ENCODE measurements at places on chromosomes 2 and 18.

- H3K36me3 ChIP-seq: no peaks in the 10 kb centered on the region
- DNase-seq: no peak
- no peaks in the 10 kb centered on the region for H3K27me3 ChIP-seq
- H3K4me1 ChIP-seq: peaks cover 19% of the 10 kb centered on the region
- peak overlapping the region; percentile 76 for H3K27ac ChIP-seq
Observed at GRCh38 chr2:65781756-65782155, 349.4 kb upstream of the SPRED2 start.

DNA sequence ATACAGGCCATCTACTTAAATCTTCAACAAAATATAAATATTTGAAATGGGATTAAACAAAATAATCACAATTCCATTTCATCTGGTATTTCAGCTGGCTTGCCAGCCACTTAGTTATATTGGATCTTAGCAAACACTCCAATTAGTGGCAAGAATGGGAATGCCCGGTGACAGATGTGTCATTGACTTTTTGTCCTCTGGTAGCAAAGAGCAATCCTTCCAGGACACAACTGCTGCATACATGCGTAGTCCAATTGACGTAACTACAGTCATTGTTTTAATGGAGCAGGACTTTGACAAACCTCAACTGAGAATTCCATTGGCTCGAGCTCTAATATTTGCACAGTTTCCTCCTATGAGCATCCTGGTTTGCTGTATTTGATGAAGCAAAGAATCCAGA lies 69.9 kb downstream of the RNF152 start:
- H3K27me3 ChIP-seq: no peaks in the 10 kb centered on the region
- DNase-seq: no peak
- H3K4me1 ChIP-seq: no peaks in the 10 kb centered on the region
- H3K36me3 ChIP-seq: no peaks in the 10 kb centered on the region
- H3K27ac ChIP-seq: no peak overlapping the region

DNA sequence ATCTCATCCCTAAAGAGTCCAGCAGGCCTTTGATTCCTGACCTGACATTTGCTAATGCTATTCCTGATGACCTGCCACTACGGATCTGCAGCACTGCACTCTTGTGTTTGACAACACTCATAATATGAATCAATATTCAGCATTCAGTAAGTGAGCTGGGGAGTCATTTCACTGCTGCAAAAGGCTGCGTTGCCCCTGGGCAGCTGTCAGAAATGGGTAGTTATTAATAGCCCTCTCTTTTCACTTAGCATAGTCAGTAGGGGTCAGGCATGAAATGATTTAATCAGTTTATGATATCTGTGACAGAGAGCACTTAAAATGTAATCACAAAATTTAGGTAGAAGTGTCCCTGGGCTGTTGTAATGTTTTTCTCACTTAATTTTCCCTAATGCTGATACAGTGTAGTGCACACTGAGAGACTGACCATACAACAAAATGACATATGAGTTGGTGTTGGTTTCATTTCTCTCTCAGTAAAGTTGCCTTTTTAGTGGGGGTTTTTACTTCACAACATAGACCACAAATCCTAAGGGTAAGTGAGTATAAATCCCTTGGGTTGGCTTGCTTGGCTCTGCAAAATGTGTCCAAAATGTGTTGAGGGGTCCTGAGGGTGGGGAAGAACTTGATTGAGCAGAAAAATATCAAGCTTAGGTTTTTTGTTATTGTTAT lies 184.8 kb downstream of the CAMKMT start:
- H3K27ac ChIP-seq: no peak overlapping the region
- H3K27me3 ChIP-seq: no peaks in the 10 kb centered on the region
- H3K36me3 ChIP-seq: no peaks in the 10 kb centered on the region

DNA sequence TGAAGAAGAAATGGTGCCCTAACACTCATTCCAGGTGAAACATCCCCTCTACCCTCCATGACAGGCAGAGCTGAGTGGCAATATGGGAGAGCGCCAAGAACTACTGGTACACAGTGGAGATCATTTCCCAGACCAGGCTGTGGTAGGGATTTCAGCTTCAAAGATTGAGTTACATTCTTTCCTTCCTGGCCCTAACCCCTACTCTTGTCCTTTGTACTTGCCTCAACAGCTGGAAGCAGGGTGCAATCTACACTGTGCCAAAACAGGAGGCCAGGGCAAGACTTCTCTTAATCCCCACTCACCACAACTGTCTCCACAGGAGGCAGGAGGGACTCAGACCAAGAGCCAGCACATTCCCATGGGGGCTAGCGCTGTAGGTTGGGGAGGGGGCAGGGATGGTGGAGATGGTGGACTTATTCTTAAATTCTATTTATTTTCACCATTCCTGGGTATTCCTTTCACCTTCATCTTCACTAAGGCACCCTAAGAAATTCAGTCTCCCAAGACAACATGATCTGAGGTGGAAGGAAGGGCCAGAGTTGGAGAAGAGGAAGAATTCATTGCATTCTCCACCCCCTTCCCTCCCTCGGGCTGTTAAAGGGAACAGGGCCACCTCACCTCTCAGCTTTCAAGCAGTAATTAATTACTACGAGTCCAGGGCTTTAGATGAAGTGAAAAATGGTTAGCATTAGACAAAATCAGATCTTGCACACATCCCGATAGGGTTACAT lies 65.9 kb downstream of the AAK1 start:
- H3K27ac ChIP-seq: no peak overlapping the region
- no peak overlapping the region for H3K4me3 ChIP-seq
- no peak for DNase-seq
- no peaks in the 10 kb centered on the region for H3K36me3 ChIP-seq
- H3K4me1 ChIP-seq: peaks cover 12% of the 10 kb centered on the region

GRCh38 chr18:77557046-77557587 lies 307.5 kb downstream of the GALR1 start:
- H3K36me3 ChIP-seq: no peaks in the 10 kb centered on the region
- H3K4me3 ChIP-seq: no peak overlapping the region
- no peaks in the 10 kb centered on the region for H3K4me1 ChIP-seq
- no peaks in the 10 kb centered on the region for H3K27me3 ChIP-seq
- no peak overlapping the region for H3K27ac ChIP-seq

- H3K4me3 ChIP-seq: no peak overlapping the region
- no peaks in the 10 kb centered on the region for H3K27me3 ChIP-seq
- H3K27ac ChIP-seq: peak overlapping the region; percentile 89
- H3K4me1 ChIP-seq: peaks cover 54% of the 10 kb centered on the region
Observed at GRCh38 chr18:70418546-70419311, 129.9 kb downstream of the SOCS6 start.

DNA sequence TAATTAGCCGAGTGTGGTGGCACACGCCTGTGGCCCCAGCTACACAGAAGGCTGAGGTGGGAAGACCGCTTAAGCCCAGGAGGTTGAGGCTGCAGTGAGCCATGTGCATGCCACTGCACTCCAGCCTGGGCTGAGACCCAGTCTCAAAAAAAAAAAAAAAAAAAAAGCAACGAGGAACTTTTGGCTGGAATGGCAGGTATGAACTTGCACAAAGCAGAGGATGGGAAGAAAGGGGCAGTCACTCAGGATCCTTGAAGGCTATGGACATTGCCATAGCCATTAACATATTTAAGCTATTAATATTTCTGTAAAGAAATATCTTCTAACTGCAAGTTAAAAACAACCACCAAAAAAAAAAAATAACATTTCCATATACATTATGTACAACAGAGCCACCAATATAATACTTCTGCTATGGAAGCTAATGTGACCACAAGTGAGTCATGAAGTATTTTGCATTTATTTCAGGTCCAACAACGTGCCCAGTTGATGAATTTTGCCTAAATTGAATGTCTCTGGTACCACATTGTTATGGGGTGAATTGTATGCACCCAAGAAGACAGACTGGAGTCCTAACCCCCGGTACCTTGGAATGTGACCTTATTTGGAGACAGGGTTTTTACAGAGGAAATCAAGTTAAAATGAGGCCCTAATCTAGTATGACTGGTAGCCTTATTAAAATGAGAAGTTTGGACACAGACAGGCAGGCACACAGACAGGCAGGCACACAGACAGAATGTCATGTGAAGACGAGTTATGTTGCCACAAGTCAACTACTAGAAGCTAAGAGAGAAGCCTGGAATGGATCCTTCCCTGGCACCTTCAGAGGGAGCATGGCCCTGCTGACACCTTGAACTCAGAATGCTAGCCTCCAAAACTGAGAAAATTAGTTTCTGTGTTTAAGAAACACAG lies 102.8 kb downstream of the RBMS1 start:
- H3K27me3 ChIP-seq: no peaks in the 10 kb centered on the region
- H3K36me3 ChIP-seq: peaks cover 7% of the 10 kb centered on the region
- peak overlapping the region; percentile 89 for H3K27ac ChIP-seq
- DNase-seq: no peak
- peaks cover 80% of the 10 kb centered on the region for H3K4me1 ChIP-seq
- H3K4me3 ChIP-seq: no peak overlapping the region

DNA sequence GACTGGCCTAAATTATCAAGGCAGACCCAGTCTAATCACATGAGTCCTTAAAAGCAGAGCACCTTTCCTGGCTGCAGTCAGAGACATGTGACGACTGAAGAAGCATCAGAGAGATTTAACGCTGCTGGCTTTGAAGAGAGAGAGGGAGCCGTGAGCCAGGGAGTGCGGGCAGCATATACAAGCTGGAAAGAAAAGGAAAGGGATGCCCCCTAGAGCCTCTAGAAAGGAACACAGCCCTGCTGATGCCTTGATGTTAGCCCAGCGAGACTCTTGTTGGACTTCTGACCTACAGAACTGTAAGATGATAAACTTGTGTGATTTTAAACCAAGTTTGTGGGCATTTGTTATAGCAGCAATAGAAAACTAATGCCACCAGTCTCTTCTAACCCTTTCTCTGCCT lies 58.1 kb downstream of the HEATR5B start:
- peaks cover 59% of the 10 kb centered on the region for H3K36me3 ChIP-seq
- H3K27me3 ChIP-seq: no peaks in the 10 kb centered on the region
- no peak overlapping the region for H3K4me3 ChIP-seq
- DNase-seq: no peak
- H3K4me1 ChIP-seq: no peaks in the 10 kb centered on the region

DNA sequence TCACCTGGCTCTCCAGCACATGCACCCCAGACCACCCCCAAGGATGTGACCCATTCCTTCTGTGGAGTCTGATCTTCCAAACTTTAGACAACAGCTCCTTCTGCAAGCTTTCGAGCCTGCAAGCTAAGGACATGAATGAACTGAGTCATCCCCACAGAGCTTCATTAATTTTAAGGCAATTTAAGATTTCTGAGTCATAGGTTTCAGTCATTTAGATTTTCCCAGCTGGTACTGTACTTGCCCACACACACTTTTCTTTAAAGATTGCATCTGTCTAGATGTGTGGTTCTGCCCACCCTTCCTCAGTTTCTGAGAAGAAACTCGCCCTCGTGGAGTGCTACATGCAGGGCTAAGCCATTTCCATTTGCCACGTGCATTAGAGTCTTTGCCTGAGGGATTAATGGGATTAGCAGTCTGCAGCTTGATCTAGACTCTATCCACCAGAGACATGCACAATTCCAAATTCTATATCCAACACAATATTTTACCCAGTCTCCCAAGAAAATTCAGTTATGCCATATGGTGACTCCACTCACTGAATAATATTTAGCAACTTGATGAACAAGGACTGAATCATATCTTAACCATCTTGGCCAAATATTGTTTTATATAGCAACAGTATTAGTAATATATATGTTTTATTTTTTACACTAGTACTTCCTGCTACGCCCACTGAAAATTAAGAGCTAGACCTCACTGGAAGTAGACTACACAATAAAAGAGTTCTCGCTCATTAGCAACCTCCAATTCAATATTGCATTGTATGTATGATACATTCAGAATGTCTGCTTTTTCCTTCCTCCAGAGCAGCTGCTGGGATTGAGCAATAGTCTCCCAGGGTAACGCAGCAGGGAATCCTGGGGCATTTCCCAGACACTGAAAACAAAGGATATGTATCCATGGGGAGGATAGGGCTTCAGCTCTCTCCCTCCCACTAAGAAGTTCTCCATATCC lies 14.3 kb upstream of the TRIB2 start:
- H3K4me3 ChIP-seq: no peak overlapping the region
- peaks cover 50% of the 10 kb centered on the region for H3K4me1 ChIP-seq
- H3K27me3 ChIP-seq: no peaks in the 10 kb centered on the region
- no peaks in the 10 kb centered on the region for H3K36me3 ChIP-seq

GRCh38 chr2:130156624-130157004 lies 11.7 kb upstream of the CCDC74B start:
- no peak for DNase-seq
- H3K36me3 ChIP-seq: no peaks in the 10 kb centered on the region
- no peak overlapping the region for H3K27ac ChIP-seq
- no peaks in the 10 kb centered on the region for H3K4me1 ChIP-seq

GRCh38 chr2:36824273-36824672 lies 127.8 kb downstream of the VIT start:
- H3K27me3 ChIP-seq: no peaks in the 10 kb centered on the region
- H3K36me3 ChIP-seq: no peaks in the 10 kb centered on the region
- no peak for DNase-seq
- no peak overlapping the region for H3K4me3 ChIP-seq

GRCh38 chr18:22930089-22930713 lies 2.9 kb upstream of the RBBP8 start:
- peaks cover 37% of the 10 kb centered on the region for H3K36me3 ChIP-seq
- H3K27me3 ChIP-seq: no peaks in the 10 kb centered on the region
- DNase-seq: no peak
- no peak overlapping the region for H3K27ac ChIP-seq
- H3K4me1 ChIP-seq: peaks cover 10% of the 10 kb centered on the region

GRCh38 chr18:3250237-3251107 lies 2.9 kb downstream of the MYL12A start:
- H3K4me3 ChIP-seq: no peak overlapping the region
- H3K4me1 ChIP-seq: peaks cover 35% of the 10 kb centered on the region
- H3K27me3 ChIP-seq: no peaks in the 10 kb centered on the region
- H3K27ac ChIP-seq: peak overlapping the region; percentile 89
- DNase-seq: no peak

DNA sequence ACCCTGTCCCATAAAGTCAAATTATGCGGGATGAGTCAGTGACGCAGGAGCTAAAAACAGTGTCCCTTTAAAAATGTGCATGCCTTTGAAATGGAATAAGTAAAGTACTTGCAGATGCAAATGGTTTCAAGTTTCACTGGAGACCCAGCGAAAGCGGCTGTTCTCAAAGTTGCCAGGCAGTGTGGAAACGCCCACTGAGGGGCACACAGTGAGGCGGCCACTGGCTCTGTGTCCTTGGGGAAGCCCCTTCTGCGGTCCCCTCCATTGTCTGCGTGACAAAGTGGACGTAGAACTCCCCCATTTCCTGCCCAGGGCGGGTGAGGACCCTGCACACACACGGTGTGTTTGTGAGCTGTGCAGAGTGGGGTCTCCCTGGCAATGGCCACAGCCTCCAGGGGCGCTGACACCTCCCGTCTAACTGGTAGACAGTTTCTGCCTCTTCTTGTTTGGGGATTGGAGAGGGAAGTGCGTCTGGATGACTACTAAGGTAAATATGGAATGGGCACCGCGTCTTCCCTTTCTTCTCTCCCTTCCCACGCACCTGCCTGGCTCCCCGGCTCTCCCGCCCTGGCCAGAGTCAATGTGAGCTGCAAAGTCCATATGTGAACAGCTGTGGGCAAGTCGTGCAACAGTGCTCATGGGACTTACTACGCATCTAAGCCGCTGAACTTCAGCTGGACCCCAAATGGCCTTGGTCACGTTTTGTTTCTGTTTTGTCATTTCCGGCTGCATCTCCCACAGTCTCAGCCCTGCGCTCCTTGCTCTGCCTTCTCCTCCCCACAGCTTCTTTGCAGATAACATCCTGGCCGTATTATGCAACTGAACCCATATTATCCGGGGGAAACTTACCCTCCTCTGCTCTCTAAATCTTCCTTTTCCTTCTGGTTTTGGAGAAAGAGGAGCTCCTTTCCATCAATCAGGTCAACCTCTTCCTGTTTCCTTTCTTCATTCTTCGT lies 33.7 kb upstream of the ZNF516 start:
- H3K36me3 ChIP-seq: no peaks in the 10 kb centered on the region
- H3K4me3 ChIP-seq: no peak overlapping the region
- H3K27me3 ChIP-seq: no peaks in the 10 kb centered on the region
- no peak for DNase-seq

- H3K36me3 ChIP-seq: no peaks in the 10 kb centered on the region
- no peak overlapping the region for H3K4me3 ChIP-seq
- no peak overlapping the region for H3K27ac ChIP-seq
- DNase-seq: no peak
Observed at GRCh38 chr2:239496700-239497099, 95.9 kb upstream of the HDAC4 start.

All from RWPE2 (cell line).